Inflammatory macrophage treated with lipopolysaccharide for 4 hours (primary cell): ENCODE measurements at places on chromosomes 11 and 22.

- peak; percentile 68 for DNase-seq
Observed at GRCh38 chr22:28670756-28671155, 8.9 kb downstream of the TTC28 start.

DNA sequence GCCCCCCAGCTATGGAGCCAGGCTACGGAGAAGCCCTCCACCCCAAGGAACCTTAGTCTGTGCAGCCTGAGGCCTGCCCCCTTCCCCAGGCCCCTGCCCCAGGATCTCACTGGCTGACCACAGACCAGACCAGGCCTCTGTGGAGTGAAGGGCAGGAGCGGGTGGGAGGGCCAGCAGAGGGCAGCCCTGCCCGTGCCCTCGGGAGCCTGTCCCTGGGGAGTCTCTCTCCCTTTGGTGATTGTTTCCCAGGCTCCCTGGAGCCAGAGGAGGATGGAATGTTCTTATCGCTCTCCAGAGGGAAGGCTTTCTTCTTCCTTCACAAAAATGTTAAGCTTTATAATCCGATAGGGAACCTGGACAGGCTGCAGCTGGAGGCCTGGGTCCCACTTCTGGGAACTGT, 455.3 kb downstream of the SOX6 start:
- DNase-seq, result no peak

GRCh38 chr22:37741312-37741795, 44.5 kb downstream of the TRIOBP start:
- DNase-seq, result peak; percentile 86

- DNase-seq, result no peak
Observed at GRCh38 chr11:83678831-83679584, 392.8 kb upstream of the CCDC90B start.

GRCh38 chr11:122910775-122911174, 28.2 kb downstream of the JHY start:
- peak; percentile 13 for DNase-seq

- no peak for DNase-seq
Observed at GRCh38 chr22:40685406-40685805, 6.1 kb downstream of the MCHR1 start.

GRCh38 chr11:134223121-134223520, 646 bp downstream of the NCAPD3 start:
- peak; percentile 44 for DNase-seq

DNA sequence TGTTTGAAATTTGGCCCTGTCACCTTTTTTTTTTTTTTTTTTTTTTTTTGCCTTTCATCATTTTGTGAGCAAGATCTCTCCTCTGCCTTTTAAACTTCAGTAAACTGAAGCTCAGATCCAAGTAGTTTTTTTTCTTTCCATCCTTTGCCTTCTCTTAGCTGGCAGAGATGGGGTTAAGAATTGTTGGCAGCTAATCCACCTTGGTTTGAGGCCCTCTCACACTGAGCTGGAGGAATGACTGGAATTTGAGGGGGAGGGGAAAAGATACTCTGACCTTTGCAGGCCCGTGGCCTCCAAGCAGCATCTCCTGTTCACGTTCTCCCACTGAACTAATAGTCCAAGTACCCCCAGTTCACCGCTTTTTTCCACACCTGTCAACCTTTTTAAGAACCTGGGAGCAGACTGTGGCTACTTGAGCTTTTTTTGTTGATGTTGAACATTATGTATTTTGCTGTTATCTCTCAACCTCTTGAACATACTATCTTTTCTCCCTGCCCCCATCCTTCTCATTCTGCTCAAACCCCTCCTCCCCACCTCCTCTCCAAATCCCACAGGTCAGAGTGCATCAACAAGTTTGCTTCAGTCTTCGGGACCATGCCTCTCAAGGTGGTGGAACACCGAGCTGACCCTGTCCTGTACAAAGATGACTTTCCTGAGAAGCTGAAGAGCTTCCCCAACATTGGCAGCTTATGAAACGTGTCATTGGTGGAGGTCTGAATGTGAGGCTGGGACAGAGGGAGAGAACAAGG, 66.2 kb downstream of the ALX4 start:
- no peak for DNase-seq

DNA sequence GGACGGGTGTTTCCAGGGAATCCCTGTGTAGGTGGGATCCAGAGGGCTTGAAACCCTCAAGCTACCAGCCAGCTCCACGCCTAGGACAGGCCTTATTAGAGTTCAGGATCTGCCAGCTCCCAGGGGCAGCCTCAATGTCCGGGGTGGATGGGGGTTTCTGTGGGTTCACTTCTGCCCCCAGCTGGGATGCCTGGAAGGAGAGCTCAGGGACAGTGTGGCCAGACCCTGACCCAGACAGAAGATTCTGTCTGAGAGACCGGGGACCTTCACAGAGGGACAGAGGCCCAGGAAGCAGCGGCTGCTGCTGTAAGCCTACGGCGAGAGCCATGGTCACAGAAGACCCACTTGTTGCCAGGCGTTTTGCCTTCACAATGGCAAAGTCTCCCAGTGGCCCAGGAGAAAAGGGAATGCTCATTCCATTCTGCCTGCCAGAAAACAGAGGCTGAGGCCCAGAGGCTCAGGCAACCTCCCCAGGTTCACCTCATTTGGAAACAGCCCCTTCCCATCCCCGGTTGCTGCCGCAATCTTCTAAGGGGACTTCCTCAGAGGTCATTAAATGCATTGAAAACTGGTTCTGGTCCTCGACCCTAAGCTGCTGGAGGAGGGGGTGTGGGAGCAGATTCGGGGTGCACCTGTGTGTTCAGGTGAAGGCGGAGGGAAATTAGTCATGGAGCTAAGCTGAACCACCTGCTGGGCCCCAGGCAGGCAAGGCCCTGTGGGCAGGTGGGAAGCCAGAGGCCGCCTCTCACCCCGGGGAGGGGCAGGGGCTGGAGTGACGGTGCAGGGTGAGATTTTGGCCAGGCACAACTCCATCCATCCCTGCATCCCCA, 4.9 kb upstream of the KRTAP5-6 start:
- DNase-seq, result no peak

- peak; percentile 6 for DNase-seq
Observed at GRCh38 chr11:113806406-113806805, 26.8 kb downstream of the CLDN25 start.

DNA sequence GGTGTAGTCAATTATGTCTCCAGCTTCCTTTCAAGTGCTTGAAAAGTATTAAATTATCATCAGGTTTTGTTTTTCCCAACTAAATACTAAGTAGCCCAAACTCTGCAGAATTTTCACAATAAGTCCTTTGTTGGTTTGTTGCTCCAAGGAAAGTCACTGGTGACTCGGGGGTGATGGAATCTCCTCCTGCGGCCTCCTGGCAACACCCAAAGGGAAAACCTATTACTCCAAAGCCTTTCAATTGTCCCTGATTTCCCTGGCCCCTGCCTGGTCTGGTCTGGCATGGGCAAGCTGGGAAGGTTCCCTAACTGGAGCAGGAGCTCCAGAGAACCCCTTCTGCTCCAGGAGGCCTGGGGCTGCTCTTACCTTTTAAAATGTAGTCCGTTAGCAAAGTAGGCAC, 47.9 kb downstream of the FEZ1 start:
- DNase-seq, result no peak

DNA sequence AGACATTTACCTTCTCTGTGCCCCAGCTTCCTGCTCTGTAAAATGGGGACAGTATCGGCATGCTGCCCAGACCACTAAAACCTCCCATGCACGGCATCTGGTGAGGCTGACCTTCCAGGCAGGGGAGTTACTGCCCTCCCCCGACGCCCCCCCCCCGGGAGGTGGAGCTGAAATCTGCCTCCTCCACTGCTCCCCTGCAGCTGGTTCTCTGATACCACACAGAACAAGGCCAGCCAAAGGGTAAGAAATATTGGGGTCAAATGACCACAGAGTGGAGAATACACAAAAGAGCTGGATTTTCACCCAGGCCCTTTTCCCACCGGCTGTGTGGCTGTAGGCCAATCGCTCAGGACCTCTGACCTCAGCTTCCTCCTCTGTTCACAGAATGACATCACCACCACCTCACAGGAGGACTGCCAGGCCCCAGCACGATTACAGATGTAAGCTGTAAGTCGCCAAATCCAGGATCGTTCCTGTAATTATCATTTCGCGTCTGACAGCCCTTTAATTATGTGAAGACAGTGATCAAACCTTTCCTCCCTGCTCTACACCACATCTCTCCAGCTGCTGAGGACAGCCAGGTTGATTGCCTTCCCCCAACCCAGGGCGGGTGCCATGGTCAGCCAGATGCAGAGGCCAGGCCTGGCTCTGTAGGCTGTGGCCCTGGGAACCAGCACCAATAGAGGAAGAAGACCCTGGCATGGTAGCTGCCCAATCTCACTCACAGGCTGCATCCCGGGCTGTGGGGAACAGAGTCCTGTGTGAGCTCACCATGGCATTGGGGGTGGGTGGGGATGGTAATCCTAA, 35.7 kb upstream of the KLHL35 start:
- DNase-seq, result no peak
